Epithelial cell of proximal tubule (primary cell): ENCODE measurements at places on chromosomes 2 and 18.

DNA sequence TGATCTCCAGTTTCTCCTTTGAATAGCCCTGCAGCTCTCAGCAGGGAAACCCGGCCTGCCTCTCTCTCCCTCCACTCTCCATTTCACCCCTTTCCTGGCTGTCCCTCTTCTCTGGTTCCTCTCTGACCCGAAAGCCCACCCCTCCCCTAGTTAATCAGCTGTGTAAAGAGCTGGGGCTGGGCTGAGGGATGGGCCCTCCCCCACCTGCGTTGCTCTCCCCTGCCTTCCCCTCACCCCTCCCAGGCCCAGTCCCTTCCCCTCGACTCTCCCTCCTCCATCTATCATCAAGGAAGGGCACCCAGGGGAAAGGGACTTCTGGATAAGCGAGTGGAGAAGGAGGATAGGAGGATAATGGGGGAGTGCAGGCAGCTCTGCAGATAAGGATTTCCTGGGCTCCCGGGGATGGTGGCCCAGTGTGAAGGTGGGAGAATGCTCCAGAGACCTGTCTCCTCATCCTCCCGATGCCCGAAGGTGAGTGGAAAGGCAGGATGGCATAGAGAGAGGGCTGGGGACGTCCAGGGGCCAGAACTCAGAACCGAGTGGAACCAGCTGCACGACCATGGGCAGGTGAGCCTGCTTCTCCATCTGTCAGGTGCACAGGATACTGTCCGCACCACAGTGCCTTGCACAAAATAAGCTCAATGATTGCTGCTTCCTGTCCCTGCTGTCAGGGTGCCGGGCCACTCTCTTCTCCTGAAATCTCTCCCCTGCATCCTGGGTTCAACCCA lies 12.0 kb downstream of the SLC30A3 start:
- DNase-seq, result no peak

- DNase-seq, result no peak
These were observed 641.9 kb downstream of the SLC4A3 start for GRCh38 chr2:220269367-220269766.

DNA sequence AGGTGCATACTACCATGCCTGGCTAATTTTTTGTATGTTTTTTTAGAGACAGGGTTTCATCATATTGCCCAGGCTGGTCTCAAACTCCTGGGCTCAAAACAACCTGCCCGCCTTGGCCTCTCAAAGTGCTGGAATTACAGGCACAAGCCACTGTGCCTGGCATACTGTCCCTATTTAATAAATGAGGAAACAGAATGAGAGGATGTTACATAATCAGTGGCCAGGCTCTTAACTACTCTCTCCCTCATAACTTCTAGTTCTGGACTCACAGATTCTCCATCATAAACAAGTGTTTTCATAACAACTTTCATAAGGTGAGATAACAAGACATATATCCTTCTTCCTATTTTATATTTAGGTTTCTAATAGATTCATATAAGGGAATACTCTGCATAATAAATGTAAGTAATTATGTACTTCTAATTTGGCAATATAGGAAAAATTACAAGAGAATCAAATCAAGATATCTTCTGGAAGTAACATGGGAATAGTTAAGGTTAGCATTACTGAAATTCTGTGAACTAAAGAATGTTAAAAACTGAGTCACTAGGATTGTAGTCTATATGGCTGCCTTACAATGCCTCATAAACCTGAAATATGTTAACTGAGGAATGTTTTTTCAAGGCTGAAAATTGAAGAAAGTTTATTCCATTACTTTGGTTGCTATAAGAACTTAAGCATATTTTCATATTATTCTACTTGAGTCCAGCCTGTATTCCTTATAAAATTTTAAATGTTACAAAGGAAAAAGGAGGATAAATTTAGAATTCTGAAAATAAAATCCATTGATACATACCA lies 71.3 kb downstream of the SLC25A12 start:
- no peak for DNase-seq

GRCh38 chr2:46958431-46959017 lies 42.9 kb upstream of the MCFD2 start:
- DNase-seq, result no peak

GRCh38 chr2:233084488-233084887 lies 24.3 kb downstream of the INPP5D start:
- DNase-seq, result no peak
